AG09319 (cell line): ENCODE measurements at places on chromosomes 5 and 9.
A peak's percentile ranks its signal among the peaks of the same experiment; 100 is the strongest.

GRCh38 chr5:130727830-130728229 lies 437.2 kb downstream of the HINT1 start:
- DNase-seq = no peak

DNA sequence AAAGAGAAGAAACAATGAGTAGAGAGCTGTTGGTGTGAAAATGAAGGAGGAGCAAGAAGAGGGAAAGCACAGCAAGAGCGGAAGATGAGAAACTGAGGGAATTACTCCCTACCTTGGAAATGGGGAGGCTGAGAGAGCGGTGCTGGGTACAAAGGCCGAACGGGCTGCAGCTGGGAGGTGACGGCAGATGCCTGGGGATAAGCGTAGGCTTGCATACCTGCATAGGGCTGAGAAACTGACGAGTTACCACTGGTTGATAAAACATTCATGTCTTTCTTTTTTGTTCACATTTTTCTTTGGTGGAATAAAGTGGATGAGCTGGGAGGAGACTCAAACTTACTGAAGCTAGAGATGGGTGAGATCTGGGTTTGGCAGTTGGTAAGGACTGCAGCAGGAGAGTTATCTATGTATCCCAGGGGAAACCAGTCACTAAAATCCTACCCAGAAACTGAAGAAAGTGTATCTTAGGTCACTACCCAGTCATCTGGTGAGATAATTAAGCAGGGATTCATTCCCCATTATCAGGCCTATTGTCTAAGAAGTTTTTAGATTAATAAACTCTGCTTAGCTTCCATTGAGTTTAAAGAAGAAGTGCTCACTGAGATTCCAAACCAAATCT lies 34.8 kb downstream of the FKBP15 start:
- no peak for DNase-seq

DNA sequence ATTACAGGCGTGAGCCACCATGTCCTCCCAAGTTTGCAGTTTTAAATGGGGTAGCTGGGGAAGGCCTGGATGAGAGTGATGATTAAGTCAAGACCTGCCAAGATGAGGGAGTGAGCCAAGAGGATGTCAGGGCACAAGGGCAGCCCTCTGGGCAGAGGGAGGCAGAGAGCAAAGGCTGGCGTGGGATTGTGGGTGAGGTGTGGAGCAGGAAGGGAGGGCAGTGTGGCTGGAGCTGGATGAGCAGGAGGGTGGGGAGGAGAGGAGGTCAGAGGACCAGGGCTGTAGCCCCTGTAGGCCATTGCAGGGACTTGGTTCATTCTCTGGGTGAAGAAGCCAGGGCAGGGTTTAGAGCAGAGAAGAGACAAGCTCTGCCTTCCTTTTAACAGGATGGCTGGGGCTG lies 53.7 kb upstream of the CTNNA1 start:
- DNase-seq = no peak

GRCh38 chr5:59792983-59793585 lies 100.4 kb downstream of the PDE4D start:
- peak; percentile 44 for DNase-seq

GRCh38 chr5:118919016-118919415 lies 69.3 kb downstream of the DTWD2 start:
- DNase-seq = peak; percentile 20

GRCh38 chr5:142364251-142365145 lies 39.7 kb upstream of the SPRY4 start:
- DNase-seq = no peak

- no peak for DNase-seq
Measured at GRCh38 chr9:34552986-34553385, 30.2 kb upstream of the ENHO start.
